Ureter (tissue), 1 donor: ENCODE measurements at places on chromosomes 5 and 9. TPM values are rescaled to one million over a fixed set of nuclear protein-coding genes. Genes with fewer than 3 reads are reported as not detected.

Gene SEC24A
- 23.7 TPM for total RNA-seq

Gene HMMR
- total RNA-seq: 0.31 TPM

Gene C8G
- total RNA-seq: 1.6 TPM

Gene NEUROG1
- total RNA-seq: not detected

Gene CRB2
- total RNA-seq: 0.05 TPM
